Activated CD4-positive, alpha-beta T cell treated with anti-CD3 and anti-CD28 coated beads, Interleukin-2, amount 10 ng/mL, durations not matched to agents 7 days and 5 days (primary cell): ENCODE measurements at places on chromosomes 11 and 22.

- no peak for DNase-seq
Observed at GRCh38 chr11:57407010-57407920, 16.8 kb upstream of the PRG2 start.

- no peak for DNase-seq
Observed at GRCh38 chr11:31160504-31161422, 208.8 kb downstream of the DCDC1 start.

DNA sequence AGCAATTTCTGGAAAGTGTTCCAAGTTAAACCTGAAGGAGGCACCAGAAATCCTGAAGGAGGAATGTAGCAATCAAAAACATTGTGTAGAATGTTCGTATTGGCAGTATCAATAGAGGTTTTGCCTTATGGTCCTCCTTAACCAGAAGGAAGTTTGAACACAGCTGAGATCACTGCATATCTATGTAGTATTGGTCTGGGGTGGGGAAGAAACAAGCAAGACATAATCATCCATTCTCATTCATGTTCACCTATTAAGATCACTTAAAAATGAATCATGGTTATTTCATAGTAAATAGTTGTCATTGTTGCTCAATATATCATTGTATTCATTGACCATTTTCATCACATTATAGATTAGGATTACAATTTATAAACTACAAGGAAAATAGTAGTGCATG is 160.5 kb downstream of the DDX10 start:
- DNase-seq = no peak

DNA sequence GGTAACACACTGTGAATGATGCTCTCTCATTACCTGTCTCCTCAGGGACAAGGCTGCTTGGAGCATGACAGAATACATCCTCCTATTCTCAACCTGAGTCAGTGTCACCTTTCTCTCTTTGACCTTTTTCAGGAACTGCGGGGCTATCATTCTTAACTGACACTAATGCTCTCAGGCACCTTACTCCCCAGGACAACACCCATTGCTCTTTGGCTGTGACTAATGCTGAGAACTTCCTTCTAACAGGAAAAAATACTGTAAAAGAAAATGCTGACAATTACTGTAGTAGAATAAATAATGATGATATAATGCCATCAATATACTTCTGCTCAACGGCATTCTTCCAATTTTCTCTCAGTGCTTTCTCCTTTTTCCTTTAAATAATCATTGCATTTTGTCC is 2082.7 kb upstream of the RAG2 start:
- no peak for DNase-seq

DNA sequence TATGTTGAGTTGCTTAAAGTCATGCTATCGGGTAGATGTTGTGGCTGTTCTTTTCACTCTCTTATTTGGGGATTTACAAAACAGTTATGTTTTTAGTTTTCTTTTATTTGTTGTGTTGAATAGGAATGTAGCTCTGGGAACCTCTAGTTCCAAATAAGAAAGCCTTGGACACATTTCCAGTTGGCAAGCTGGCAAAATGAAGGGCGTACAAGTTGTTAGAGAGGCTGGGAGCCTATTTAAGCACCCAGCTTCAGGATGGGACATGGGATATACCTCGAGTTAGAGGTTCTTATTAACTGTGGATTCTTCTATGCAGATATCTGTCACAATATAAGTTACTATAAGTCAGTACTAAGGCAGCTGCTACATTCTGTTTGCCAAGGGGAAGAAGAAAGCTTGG is 22.8 kb downstream of the PPARA start:
- DNase-seq = no peak

DNA sequence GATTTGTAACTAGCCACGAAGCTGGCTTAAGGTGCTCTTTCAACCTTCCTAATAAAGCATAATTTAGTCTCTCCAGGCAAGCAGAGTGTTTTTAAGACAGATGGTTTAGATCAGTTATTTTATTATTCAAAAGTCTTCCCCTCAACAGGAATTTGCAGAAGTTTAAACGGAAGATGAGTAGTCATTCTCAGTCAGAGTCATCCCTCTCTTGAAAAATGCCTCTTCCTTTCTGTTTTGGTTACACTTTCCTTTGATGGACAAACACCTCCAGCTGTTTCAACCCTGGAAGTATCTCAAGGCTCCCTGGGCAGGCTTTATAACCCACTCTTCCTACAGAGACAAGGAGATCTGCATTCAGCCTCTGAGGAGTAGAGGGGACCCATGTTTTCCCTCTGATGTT is 60.3 kb upstream of the POU2AF2 start:
- no peak for DNase-seq

DNA sequence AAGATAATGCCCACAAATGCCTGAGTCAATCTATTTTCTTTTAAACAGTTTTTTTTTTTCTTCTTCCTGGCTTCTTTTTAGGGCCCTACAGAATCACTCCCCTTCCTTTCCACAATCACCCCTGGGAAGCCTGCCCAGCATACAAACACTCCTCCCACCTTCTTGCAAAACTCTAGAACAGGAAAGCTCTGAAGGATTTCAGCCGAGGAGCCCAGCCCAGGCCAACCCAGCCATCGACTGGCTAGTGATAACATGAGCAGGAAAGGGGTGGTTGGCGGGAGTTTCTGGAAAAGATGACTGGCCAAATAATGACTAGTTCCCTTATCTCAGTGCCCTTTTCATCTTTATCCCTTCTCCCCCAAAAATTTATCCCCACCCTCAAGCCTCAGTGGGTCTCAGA is 68.2 kb downstream of the USP35 start:
- DNase-seq = no peak

DNA sequence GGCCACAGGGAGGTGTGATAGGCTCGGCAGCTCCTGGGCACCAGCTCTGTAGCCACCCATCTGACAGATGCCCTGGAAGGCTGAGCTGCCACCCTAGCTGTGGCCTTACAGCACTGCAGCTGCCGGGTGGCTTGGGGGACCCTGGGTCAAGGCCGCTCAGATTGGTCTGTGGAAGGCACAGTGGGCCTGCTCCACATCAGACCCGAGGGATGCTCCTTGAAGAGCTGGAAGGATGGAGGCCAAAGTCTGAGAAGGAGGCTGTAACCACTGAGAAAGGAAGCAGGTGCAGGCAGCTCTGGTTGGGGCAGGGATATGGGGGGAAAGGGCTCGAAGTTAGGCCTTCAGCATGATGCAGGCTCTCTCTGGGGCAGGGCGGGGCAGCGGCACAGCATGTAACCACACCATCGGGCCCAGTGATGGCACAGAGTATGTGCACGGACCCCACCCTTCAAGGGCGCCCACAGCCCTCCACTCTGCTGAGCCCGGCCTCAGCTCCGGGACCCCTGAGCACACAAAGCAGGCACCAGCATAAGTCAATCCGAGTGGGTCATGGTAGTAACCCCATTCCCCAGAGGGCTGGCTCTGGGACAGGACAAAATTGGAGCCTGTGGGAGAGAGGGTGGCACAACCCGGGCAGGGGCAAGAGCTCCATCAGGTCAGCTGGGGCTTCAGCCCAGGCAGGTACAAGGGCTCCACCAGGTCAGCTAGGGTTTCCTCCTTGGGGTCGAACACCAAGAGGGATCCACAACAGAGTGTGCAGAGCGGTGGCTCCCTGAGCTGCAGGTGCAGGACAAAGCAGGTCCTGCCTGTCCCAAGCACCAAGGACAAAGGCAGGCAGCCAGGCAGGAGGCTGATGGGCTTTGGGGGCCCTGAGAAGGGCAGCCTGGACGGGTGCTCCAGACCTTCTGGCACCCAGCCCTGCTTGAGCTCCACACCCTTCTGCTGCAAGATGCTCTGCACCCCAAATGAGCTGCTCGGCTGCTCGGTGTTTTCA is 1511.1 kb downstream of the BRD1 start:
- DNase-seq = no peak
